ENCODE measurements at places on chromosomes 3 and 15. TPM values are rescaled to one million over a fixed set of nuclear protein-coding genes. Genes with fewer than 3 reads are reported as not detected.

The GPR160 gene
- 2.8 TPM for polyA plus RNA-seq

The IRAK2 gene
- polyA plus RNA-seq: 2.3 TPM

The GORASP1 gene
- 31.4 TPM for polyA plus RNA-seq

The ITIH1 gene
- not detected for polyA plus RNA-seq

The GOLGA8T gene
- not detected for polyA plus RNA-seq

The SNUPN gene
- polyA plus RNA-seq: 29.2 TPM

The PRR23B gene
- not detected for polyA plus RNA-seq

The A4GNT gene
- not detected for polyA plus RNA-seq

The STRA6 gene
- 0.47 TPM for polyA plus RNA-seq

The ABHD17C gene
- 5.6 TPM for polyA plus RNA-seq

The SLC15A2 gene
- 0.23 TPM for polyA plus RNA-seq

GRCh38 chr15:67900621-67901147, 60.8 kb upstream of the RNU6-1 start:
- no peaks in the 10 kb centered on the region for H3K36me3 ChIP-seq
- no peak overlapping the region for H3K4me3 ChIP-seq
- H3K27me3 ChIP-seq: no peaks in the 10 kb centered on the region
- H3K4me1 ChIP-seq: peaks cover 2% of the 10 kb centered on the region

- no peaks in the 10 kb centered on the region for H3K36me3 ChIP-seq
- H3K27me3 ChIP-seq: no peaks in the 10 kb centered on the region
- peak; percentile 32 for DNase-seq
- H3K27ac ChIP-seq: no peak overlapping the region
- no peak overlapping the region for H3K4me3 ChIP-seq
These were observed 599.0 kb downstream of the MAGI1 start for GRCh38 chr3:65439641-65440284.

DNA sequence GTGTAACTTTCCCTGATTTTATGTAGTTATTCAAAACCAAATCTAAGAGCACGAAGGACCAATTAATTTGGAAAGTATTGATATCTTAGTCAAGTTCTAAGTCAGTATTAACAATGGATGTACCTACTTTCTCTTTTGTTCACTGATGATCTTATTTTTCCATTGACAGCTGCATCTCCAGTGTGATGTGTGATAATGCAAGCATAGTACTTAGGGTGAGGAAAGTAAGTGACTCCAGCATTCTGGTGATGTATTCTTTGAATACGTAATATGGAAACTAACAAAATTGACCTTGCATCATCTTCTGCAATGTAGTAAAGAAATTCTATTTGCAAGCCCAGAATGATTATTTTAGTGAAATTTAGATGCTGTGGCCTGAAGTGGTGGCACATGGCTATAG, 22.4 kb downstream of the FBXW12 start:
- no peak overlapping the region for H3K4me3 ChIP-seq
- no peak for DNase-seq
- H3K36me3 ChIP-seq: no peaks in the 10 kb centered on the region
- H3K27me3 ChIP-seq: no peaks in the 10 kb centered on the region
- H3K27ac ChIP-seq: no peak overlapping the region
- no peaks in the 10 kb centered on the region for H3K4me1 ChIP-seq

DNA sequence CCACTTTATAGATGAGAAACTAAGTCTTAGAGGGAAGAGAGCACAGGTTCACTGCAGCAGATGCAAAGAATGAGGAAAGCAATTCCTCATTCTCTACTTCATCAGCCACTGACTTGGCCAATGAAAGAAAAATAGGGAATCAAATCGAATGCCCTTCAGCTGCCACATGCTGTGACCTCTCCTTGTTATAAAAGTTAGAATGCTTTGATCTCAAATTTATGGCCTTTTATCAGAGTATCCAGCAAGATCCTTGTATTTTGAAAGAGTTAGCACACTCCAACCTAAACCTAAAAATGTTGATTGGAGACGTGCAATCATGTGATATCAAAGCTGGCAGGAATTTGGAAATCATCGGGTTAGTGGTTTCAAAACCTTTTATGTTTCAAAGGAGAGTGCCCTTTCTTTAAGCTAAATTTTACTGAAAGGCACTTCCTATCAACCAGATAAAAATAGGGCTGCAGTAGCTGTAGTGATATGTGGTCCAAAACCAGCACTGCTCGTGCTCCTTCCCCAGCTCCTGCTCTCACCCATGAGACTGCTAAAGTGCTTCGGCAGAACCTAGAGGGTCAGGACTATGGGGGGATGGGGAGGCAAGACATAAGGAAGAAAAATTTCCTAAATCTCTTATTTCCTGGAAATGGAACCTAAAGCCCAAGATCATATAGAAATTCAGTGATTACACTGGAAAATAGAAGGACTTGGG, 617.0 kb downstream of the PYDC2 start:
- H3K36me3 ChIP-seq: no peaks in the 10 kb centered on the region
- no peak overlapping the region for H3K27ac ChIP-seq
- H3K27me3 ChIP-seq: no peaks in the 10 kb centered on the region

GRCh38 chr3:154844863-154845262, 235.3 kb upstream of the MME start:
- no peaks in the 10 kb centered on the region for H3K36me3 ChIP-seq
- H3K4me3 ChIP-seq: no peak overlapping the region
- no peaks in the 10 kb centered on the region for H3K27me3 ChIP-seq
- no peaks in the 10 kb centered on the region for H3K4me1 ChIP-seq
- no peak for DNase-seq

DNA sequence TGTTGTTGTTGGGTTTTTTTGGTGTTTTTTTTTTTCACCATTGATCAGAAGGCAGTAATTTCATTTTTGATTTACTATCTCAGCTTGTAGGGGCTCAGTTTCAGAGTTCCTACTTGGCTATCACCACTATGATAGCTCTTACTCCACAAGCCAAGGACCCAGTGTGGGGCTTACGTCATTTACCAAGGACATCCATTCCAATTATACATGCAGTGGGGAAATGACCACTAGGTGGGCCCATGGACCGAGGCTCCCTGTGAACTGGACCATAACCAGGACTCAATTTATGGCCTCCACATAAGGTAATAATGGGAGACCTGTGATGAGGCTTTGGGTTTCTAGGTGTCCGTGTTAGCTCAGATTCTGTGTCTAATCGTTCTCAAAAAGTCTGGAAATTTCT, 67.5 kb upstream of the CACNA1D start:
- H3K4me1 ChIP-seq: no peaks in the 10 kb centered on the region
- DNase-seq: no peak
- H3K27me3 ChIP-seq: no peaks in the 10 kb centered on the region
- no peaks in the 10 kb centered on the region for H3K36me3 ChIP-seq

- H3K27me3 ChIP-seq: no peaks in the 10 kb centered on the region
- no peaks in the 10 kb centered on the region for H3K36me3 ChIP-seq
- H3K27ac ChIP-seq: no peak overlapping the region
- no peaks in the 10 kb centered on the region for H3K4me1 ChIP-seq
- no peak for DNase-seq
These were observed 210.5 kb upstream of the TLE3 start for GRCh38 chr15:70308011-70308734.

GRCh38 chr15:70279096-70279495, 181.4 kb upstream of the TLE3 start:
- no peak overlapping the region for H3K27ac ChIP-seq
- H3K4me3 ChIP-seq: no peak overlapping the region
- H3K27me3 ChIP-seq: no peaks in the 10 kb centered on the region
- no peak for DNase-seq
- H3K36me3 ChIP-seq: no peaks in the 10 kb centered on the region

GRCh38 chr15:99427668-99428361, 138.0 kb upstream of the MEF2A start:
- H3K4me1 ChIP-seq: peaks cover under 1% of the 10 kb centered on the region
- H3K4me3 ChIP-seq: no peak overlapping the region
- H3K27ac ChIP-seq: no peak overlapping the region
- no peaks in the 10 kb centered on the region for H3K36me3 ChIP-seq
- no peak for DNase-seq

GRCh38 chr3:186985661-186986364, 55.5 kb downstream of the ST6GAL1 start:
- H3K4me1 ChIP-seq: peaks cover 1% of the 10 kb centered on the region
- no peak overlapping the region for H3K4me3 ChIP-seq
- DNase-seq: no peak
- no peak overlapping the region for H3K27ac ChIP-seq
- H3K27me3 ChIP-seq: no peaks in the 10 kb centered on the region

DNA sequence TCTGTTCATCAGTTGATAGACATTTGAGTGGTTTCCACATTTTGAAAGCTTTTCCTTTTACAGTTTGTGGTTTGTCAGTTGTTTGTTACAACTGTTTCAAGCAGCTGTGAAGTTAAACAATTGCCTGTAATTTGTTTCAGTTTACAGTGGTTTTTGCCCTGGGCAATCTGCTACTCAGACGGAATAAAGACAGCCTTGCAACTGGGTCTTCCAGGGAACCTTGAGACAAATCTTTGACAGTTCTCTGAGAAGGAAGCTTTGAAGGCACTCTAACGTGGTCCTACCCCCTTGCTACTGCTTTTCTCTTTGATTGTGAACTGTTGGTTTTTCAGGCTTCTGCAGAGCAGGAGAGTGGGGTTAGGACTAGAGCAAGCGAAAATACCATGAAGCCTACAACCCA, 28.0 kb downstream of the LRRC28 start:
- no peak overlapping the region for H3K27ac ChIP-seq
- H3K4me1 ChIP-seq: no peaks in the 10 kb centered on the region
- DNase-seq: no peak
- H3K27me3 ChIP-seq: no peaks in the 10 kb centered on the region
- H3K4me3 ChIP-seq: no peak overlapping the region

DNA sequence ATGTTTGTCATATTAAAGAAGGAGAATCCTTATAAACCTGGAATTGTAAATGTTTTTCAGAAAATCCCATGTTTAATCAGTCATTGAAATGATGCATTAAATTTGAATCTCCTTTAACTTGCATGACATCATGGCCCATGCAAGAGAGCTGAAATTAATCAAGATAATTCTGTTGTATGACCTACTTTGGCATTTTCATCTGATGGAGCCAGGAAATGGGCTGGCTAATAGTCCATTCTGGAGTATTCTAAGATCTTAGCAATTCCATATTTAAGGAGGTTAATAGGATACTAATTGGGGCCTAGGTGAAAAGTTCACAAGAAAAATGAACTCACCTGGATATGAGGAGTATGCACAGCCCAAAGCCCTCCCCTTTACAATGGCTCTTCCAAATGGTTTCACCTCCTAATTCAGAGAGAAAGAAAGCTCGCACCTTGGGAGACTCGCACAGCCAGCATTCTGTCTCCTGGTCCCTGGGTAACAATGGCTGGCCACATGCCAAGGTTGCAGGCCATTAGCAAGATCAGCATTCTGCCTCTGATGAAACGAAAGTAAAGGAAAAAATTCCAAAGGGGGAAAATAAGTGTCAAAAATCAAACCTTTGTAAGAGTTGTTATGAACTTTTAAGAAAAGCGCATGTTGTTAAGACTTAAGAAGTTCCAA, 786.4 kb downstream of the MCTP2 start:
- no peak overlapping the region for H3K4me3 ChIP-seq
- H3K27ac ChIP-seq: no peak overlapping the region
- H3K36me3 ChIP-seq: no peaks in the 10 kb centered on the region

GRCh38 chr3:15291589-15292541, 40.5 kb downstream of the SH3BP5 start:
- no peak for DNase-seq
- peak overlapping the region; percentile 34 for H3K27ac ChIP-seq
- H3K36me3 ChIP-seq: no peaks in the 10 kb centered on the region
- no peak overlapping the region for H3K4me3 ChIP-seq

- no peak overlapping the region for H3K4me3 ChIP-seq
- DNase-seq: no peak
- H3K27me3 ChIP-seq: no peaks in the 10 kb centered on the region
- no peaks in the 10 kb centered on the region for H3K36me3 ChIP-seq
These were observed 502.5 kb upstream of the NECTIN3 start for GRCh38 chr3:110569073-110569472.

DNA sequence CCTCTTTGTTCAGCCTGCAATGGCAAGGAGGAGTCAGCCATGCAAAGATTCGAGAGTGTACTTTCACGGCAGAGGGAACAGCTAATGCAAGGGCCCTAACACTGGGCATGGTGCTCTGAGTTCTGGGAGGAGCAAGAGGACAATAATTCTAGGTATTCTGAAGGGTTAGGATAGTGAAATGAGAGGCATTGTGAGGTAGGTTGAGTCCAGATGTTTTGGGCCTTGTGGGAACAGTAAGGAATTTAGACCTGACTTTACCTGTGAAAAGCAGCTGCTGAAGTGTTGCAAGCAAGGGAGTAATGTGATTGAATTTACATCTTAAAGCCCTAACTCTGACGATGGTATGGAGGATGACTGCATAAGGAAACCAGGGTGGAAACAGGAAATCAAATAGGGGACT, 211.6 kb downstream of the CNTN3 start:
- no peak overlapping the region for H3K27ac ChIP-seq
- DNase-seq: no peak
- no peak overlapping the region for H3K4me3 ChIP-seq
- no peaks in the 10 kb centered on the region for H3K36me3 ChIP-seq
- H3K27me3 ChIP-seq: no peaks in the 10 kb centered on the region
- no peaks in the 10 kb centered on the region for H3K4me1 ChIP-seq

DNA sequence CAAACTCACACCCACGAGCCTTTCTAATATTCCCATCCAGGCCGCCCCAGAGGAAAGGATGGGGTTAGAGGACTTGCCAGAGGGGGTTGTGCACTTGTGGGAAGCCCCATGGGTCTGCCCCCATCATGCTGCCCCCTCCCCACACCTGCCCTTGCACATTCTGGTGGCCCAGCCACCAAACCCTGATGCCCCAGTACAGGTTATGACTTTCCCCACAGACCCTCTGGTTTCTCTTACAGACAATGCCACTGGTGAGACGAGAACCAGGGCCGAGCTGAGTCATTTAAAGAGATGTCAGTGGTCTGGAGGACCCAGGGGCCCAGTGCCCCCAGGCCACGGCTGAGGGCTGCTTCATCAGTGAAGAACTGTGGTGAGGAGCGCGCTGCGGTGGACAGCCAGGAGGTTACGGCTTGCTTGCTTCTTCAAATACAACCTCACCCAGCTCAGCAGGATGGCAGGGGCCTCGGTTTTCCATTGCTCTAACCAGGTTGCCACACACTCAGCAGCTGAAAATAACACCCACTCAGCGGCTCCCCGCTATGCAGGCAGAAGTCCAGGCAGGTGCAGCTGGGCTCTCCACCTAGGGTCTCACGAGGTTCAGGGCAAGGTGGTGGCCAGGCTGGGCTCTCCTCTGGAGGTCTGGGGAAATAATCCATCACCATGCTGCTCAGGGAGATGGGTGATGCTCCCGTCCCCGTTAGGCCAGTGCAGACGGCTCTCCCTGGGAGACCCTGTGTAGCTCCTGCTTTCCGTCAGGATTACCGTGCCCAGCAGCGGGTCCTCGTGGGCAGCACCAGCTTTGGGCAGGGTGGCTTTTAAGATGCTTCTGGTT, 13.8 kb upstream of the SNRPA1 start:
- no peak overlapping the region for H3K4me3 ChIP-seq
- H3K36me3 ChIP-seq: no peaks in the 10 kb centered on the region
- no peaks in the 10 kb centered on the region for H3K27me3 ChIP-seq
- no peak overlapping the region for H3K27ac ChIP-seq

DNA sequence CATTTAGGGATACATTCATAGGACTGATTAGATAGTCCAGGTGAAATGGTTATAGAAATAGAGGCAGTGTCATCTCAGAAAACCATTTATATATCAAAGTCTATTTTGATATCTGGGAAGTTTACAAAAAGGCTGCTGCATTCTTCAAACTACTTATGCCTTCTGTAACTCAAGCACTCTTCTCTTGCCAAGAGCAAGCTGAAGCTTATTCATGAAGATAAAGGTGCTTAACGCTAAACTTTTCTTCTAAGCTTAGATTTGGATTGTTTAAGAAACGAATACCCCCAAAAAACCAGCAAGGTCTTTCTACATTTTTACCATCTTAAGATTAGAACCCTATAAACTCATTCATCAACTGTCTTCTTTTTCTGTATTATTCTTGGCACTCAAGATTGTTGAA, 23.3 kb upstream of the USF3 start:
- no peak overlapping the region for H3K4me3 ChIP-seq
- H3K27me3 ChIP-seq: no peaks in the 10 kb centered on the region
- no peaks in the 10 kb centered on the region for H3K4me1 ChIP-seq
- DNase-seq: no peak
- no peak overlapping the region for H3K27ac ChIP-seq
